B cell (primary cell): ENCODE measurements at places on chromosomes 2 and 18.

- DNase-seq, result no peak
Measured at GRCh38 chr2:142944721-142945120, 67.3 kb downstream of the KYNU start.

- DNase-seq, result no peak
Measured at GRCh38 chr18:62988471-62988870, 273.1 kb downstream of the PHLPP1 start.

- no peak for DNase-seq
Measured at GRCh38 chr2:197312186-197312585, 1.6 kb upstream of the ANKRD44 start.

GRCh38 chr2:233385489-233386044 lies 31.3 kb downstream of the DGKD start:
- DNase-seq, result peak; percentile 48

DNA sequence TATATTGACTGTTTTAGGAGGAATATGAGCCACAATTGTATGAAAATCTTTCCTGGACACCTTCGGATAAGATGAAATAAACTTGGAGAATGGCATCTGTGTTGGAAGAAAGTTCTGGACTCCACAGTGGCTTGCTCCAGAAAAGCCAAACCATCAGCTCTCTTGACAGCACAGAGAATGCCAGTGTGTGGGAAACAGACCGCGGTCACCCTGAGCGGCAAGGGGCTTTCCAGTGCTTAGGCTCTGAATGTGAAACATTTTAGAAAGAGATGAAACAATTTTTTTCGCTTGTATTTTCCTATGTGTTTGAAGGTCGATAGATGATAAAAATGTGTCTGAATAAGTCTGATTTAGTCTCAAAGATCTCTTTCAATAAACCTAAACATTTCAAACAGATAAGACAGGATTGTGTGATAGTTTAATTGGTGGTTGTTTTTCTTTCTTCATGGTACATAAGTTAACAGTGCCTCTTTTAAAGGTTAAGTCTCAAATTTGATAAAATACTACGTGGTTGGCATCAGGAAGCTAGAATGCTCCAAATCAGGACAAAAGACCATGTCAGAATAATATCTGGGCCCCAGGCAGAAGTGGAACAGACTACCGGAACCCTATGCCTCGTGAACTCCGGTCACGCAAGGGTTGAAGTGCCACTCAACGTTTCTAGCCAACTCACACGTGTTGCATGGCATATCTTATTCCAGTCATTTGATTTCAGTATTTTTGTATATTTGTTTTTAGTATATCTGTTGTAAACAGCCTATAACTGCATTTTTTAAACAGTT lies 28.9 kb downstream of the PTGR3 start:
- no peak for DNase-seq

DNA sequence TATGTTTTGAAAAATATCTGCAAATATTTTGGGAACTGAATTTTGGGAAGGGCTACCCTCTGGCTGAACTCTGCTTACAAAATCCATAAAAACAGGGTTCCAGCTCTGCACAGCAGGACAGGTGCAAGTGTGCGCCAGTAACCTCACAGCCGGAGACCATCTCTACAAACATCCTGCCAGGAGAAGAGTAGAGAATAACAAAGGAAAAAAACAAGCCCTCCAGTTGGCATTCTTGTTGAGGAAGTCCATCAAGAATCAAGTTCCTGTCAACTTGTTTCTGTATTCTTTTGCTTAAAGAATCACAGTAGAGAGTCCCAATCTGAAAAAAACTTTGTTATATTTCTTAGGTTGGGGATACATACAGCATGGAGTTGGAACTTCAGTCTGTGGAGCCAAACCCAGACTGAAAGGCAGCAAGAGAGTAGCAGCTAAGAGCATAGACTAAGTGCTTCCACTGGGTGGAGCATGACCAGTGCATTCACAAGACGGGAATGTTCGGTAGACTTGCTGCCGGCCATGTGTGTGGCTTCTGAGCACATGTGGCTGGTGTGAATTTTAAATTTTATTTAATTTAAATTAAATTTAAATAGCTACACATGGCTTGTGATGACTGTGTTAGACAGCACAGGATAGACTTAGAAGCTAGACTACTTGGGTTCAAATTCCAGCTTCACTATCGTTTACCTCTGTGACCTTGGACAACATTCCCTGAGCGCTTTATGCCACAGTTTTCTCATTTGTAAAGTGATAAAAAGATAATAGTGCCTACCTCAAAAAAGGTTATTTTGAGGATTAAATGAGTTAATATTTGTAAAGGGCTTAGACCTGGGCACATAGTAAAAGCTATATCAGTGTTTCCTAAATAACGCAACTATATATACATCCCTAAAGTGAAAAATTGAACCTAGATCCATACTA lies 41.9 kb downstream of the SPTBN1 start:
- no peak for DNase-seq

- DNase-seq, result no peak
Measured at GRCh38 chr18:53033128-53033527, 693.1 kb downstream of the DCC start.

DNA sequence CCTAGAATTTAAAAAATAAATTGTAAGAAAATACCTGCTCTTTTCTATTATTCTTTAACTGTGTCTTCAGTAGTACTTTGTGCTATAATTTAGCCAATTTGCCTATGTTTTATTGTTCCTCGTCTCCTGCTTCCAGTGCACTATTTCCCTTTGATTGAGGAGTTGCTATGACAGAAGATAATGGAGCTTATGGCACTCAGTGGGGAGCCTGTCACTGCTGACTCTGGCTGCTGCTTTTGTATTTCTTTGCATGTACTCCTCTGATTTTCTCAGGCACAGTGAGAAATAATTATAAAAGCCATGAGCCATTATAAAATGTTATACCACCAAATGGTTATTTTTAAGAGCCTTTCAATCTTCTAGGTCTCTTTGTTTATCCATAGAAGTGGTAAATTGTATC lies 1310.8 kb upstream of the SLC39A10 start:
- no peak for DNase-seq

DNA sequence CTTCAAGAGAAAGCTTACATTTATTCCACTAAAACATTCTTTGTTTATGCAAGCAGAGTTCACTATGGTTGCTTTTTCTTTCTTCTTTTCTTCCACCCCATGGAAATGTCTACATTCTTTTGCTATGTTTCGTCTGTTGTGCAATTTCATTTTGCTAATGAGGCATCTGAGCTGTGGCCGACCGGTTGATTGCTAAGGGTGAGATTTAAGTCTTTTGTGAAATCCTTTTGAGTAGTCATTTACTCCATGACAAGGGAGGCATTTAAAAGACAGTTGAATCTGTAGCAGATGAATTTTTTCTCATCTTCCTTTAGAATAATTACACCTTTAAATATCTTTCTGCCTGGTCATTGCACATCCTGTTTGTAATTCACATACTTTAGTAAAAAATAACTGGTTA lies 324.1 kb upstream of the THUMPD2 start:
- no peak for DNase-seq

DNA sequence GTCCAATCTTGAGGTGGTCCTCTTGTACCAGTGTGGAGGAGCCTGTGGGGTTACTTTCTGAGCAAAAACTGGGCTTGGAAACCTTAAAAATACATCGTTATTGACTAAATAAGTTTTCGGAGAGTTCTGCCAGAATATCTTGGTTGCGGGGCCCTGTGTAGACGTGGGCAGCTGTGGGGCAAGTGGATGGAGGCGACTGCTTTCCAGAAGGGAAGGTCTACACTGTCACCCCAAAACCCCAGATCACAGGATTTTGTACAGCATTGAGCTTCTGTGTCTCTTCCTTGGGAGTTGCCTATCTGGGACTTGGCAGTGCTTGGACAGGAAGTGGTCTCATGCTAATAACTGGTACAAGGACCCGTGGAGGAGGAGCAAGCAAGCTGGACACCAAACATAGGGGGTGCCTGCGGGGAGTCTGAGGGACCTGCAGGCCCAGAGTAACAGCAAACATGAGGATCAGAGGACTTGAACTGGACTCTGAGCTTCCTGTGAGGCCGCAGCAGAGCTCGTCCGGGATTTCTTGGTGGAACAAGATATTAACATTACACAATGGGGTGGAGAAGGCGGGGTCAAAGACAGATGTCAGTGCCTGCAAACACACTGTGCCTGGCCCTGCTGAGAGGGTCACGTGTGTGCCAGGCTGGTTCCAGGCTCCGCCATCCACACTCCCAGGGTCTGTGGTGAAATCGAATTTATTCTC lies 48.0 kb upstream of the CTLA4 start:
- DNase-seq, result no peak

GRCh38 chr2:172462849-172463381 lies 35.5 kb downstream of the ITGA6 start:
- peak; percentile 68 for DNase-seq

DNA sequence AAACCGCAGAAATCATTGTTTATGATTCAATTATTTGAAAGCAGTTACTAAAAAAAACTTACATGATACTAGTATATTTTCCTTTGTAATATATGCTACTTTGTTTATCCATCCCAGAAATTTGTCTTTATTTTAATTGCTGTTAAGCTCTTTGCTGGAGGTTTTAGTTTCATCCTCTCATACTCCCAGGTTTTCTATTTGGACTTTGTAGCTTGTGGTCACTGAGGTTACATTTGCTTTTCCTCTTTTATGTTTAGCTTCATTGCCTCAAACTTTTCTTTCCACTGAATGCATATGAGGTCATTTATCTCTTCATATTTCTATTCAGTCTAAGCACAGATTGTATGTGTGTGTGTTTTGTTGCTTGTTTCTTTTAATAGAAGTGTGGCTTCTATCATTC lies 89.9 kb downstream of the ERBB4 start:
- no peak for DNase-seq

- peak; percentile 59 for DNase-seq
Measured at GRCh38 chr2:230974096-230974913, 21.6 kb upstream of the SPATA3 start.

GRCh38 chr18:59546188-59546587 lies 151.0 kb downstream of the CCBE1 start:
- DNase-seq, result no peak

DNA sequence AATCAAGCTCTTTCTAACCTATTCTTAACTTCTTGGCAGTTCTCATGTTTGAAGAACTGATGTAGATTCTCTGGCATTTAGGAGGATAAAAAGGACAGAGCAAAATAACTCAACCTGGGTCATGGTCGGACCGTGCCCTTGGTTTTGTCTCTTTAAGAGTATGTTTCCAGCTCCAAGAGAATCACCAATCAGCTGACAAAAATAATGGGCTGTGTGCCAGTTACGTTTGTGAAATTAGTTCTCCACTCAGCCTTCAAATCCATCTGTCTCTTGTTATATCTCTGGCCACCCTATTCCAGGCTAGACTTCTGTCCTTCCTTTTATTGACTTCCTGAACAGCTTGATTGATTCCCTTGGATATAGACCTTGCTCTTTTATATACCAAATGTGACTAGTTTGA lies 225.7 kb downstream of the EPHA4 start:
- no peak for DNase-seq

- DNase-seq, result no peak
Measured at GRCh38 chr18:31538837-31539236, 40.9 kb downstream of the DSG2 start.

DNA sequence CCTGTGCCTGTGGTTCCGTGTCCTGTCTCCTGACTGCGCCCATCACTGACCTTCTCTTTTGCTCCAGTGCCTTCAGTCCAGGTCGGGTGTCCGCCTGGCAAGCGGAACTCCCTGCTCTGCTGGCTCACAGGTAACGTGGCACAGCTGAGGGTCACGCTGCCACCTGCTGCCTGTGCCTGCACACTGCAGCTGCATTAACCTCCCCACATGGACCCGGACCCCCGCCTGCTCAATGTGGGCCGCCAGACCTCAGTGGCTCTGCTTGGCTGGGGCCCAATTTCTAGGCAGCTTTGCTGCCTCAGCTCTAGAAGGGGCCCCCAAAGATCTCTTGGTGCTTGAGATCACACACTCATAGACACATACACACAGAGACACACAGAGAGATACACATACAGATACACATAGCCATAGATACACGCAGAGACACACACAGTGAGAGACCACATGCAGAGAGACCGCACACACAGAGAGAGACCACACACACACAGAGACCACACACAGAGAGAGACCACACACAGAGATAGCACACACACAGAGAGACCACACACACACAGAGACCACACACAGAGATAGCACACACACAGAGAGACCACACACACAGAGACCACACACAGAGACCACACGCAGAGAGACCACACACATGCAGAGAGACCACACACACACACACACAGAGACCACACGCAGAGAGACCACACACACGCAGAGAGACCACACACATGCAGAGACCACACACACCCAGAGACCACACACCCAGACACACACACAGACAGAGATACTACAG lies 14.9 kb upstream of the CNNM3 start:
- DNase-seq, result peak; percentile 80

GRCh38 chr2:3319134-3319533 lies 58.5 kb downstream of the EIPR1 start:
- DNase-seq, result no peak

- DNase-seq, result no peak
Measured at GRCh38 chr2:188367164-188367563, 75.5 kb downstream of the GULP1 start.

- DNase-seq, result no peak
Measured at GRCh38 chr18:79870301-79871025, 72.7 kb downstream of the KCNG2 start.

- peak; percentile 30 for DNase-seq
Measured at GRCh38 chr2:168210895-168211570, 36.4 kb downstream of the STK39 start.

- no peak for DNase-seq
Measured at GRCh38 chr18:9001209-9001608, 101.3 kb upstream of the NDUFV2 start.

GRCh38 chr2:8545695-8546611 lies 135.9 kb upstream of the ID2 start:
- DNase-seq, result no peak

- no peak for DNase-seq
Measured at GRCh38 chr2:38652431-38653273, 13.3 kb upstream of the GALM start.

DNA sequence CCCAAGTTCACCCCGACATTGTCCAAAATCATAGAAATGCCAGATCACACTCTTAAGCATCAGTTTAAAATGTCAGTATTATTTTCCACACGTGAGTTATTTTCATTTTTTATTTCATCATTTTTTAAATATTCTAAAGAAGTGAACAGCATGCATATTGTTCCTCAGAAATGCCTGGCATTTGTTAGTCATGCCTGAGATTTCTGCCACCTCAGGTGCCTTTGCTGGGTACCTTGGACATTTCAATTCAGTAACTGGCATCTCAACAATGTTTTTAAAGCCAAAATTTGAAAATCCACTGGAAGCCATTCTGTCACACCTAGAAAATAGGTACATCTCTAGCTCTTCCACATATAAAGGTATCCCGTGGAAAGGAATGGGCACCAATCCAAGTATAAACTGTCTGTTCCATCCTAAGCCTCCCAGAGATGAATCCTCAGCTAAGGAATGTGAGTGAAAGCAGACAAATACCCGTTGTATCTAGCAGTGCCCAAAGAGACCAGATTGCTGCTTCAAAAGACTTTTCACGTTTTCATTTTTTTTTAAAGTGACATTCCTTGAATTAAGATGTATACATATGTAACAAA lies 159.8 kb downstream of the ZNF385B start:
- DNase-seq, result no peak

GRCh38 chr2:121191191-121192170 lies 93.5 kb downstream of the TFCP2L1 start:
- DNase-seq, result no peak

- no peak for DNase-seq
Measured at GRCh38 chr2:172704072-172704936, 31.3 kb upstream of the RAPGEF4 start.

GRCh38 chr2:221133941-221134340 lies 438.2 kb downstream of the EPHA4 start:
- DNase-seq, result no peak

GRCh38 chr2:222554517-222554916 lies 101.4 kb downstream of the FARSB start:
- DNase-seq, result no peak

- no peak for DNase-seq
Measured at GRCh38 chr2:174777347-174778084, 13.2 kb upstream of the CHRNA1 start.
